Astrocyte (in vitro differentiated cells and primary cell): ENCODE measurements at places on chromosomes 2 and 18. TPM values are rescaled to one million over a fixed set of nuclear protein-coding genes. Genes with fewer than 3 reads are reported as not detected.
A peak's percentile ranks its signal among the peaks of the same experiment; 100 is the strongest.

GRCh38 chr2:126646026-126646425 lies 9.9 kb upstream of the GYPC start:
- no peaks in the 10 kb centered on the region for H3K36me3 ChIP-seq
- no peak overlapping the region for H3K27ac ChIP-seq
- H3K4me3 ChIP-seq, result no peak overlapping the region
- no peaks in the 10 kb centered on the region for H3K27me3 ChIP-seq
- no peak for DNase-seq
- H3K4me1 ChIP-seq, result no peaks in the 10 kb centered on the region

- H3K4me1 ChIP-seq, result no peaks in the 10 kb centered on the region
- no peak overlapping the region for H3K4me3 ChIP-seq
- no peak overlapping the region for H3K27ac ChIP-seq
- DNase-seq, result no peak
- H3K36me3 ChIP-seq, result no peaks in the 10 kb centered on the region
- H3K27me3 ChIP-seq, result no peaks in the 10 kb centered on the region
Observed at GRCh38 chr2:95734976-95735890, 143.4 kb downstream of the TRIM43 start.

DNA sequence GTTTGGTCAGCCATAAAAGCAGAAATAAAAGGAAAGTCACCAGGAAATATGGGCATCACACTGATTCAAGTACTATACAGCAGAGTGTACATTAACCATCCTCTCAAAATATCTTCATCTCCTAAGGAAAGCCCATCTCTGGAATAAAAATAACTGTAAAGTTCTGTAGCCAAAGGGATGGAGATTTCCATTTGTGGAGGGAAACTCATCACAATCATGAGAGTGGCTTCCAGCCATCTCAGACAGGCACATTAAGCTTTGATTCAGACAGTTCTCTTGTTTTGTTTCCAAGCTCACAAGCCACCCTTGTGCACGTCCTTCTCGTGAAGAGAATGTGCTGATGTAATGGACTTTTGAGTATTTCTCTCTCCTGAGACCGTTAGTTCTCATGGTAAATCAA lies 695.5 kb downstream of the LRRTM4 start:
- no peaks in the 10 kb centered on the region for H3K4me1 ChIP-seq
- no peaks in the 10 kb centered on the region for H3K36me3 ChIP-seq
- no peak for DNase-seq
- H3K27ac ChIP-seq, result no peak overlapping the region
- H3K4me3 ChIP-seq, result no peak overlapping the region

- H3K4me1 ChIP-seq, result no peaks in the 10 kb centered on the region
- no peak overlapping the region for H3K27ac ChIP-seq
- H3K27me3 ChIP-seq, result no peaks in the 10 kb centered on the region
- DNase-seq, result no peak
Observed at GRCh38 chr2:187654535-187654934, 100.3 kb upstream of the TFPI start.

DNA sequence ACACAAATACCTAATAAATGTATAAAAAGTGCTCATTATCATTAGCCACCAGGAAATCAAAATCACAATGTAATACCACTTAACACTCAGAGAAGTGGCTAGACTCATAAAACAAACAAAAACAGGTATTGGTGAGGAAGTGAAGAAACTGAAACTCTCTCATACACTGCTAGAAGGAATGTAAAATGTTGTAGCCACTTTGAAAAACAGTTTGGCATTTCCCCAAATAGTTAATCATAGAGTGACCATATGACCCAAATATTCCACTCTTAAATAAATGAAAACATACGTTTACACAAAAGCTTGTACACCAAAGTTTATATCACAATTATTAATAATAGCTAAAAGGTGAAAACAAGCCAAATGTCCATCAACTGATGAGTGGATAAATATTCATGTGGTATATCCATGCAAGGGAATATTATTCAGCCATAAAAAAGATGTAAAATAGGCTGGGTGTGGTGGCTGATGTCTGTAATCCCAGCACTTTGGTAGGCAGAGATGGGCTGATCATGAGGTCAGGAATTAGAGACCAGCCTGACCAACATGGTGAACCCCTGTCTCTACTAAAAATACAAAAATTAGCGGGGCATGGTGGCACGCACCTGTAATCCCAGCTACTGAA lies 86.2 kb upstream of the COL5A2 start:
- H3K4me1 ChIP-seq, result peaks cover 14% of the 10 kb centered on the region
- H3K4me3 ChIP-seq, result no peak overlapping the region
- DNase-seq, result no peak
- no peaks in the 10 kb centered on the region for H3K27me3 ChIP-seq
- no peak overlapping the region for H3K27ac ChIP-seq

DNA sequence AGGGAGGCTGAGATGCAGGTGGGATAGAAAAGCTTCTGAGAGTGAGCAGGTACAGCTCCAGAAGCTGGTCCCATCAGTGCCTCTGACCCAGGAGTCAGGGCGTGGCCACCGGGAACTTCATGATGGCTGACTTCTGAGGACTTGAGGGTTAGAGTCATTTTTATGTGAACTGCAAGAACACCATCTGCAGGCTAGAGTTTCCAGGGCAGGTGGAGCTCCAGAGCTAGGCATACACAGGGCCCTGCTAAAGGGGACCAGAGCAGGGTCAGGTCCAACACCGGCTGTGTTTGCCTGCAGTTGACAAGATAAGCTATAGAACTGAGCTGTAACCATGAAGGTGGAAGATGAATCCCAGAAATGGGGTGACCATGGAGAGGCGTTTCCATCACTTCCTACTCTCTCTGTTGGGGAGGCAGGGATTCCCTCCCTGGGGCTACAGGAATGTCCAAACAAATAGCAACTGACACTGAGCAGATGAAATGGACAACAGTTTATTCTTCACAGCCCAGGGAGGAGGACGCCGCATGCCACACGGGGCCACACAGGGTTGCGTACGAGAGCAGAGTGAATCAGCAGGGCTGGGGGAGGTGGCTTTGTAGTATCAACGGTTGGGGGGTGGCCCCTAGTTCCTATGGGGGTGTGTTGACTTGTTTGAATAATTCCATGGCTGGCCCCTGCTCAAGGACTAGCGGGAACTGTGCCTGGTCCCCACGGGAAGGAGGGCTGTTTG lies 77.6 kb upstream of the ZNF516 start:
- H3K4me1 ChIP-seq, result peaks cover 7% of the 10 kb centered on the region
- no peak for DNase-seq
- H3K27ac ChIP-seq, result no peak overlapping the region
- H3K27me3 ChIP-seq, result peaks cover under 1% of the 10 kb centered on the region

DNA sequence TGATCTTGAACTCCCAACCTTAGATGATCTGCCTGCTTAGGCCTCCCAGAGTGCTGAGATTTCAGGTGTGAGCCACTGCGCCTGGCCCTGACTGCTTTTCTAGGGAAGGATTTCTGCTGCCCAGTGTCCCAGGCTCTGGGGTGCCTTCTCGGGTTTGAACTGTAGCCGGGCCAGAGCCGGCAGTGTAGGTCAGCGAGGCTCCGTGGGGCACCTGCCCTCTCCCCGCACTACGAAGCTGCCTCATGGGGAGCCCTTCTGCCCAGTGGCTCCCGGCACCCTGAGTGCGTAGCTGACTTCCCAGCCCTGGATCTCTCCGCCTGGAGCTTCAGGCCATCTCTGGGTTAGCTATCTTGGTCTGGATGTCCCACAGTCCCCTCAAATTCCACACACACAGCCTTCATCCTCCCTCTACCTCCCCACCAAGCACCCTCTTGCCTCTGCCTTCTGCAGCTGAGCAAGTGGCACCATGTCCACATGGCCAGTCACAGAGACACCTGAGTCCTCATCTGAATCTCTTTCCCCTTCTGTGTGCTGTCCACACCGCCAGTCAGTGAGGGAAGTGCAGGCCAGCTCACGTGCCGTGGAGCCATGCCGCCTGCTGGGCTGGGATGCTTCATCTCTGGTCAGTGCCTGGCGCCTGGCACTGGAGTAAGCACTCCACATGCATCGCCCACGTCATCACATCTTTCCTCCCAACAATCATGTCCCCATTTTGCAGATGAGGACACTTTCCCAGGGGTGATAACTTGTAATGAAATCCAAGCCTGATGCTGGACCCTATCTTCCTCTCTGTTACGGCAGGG lies 69.2 kb downstream of the EDAR start:
- no peak overlapping the region for H3K27ac ChIP-seq
- H3K4me1 ChIP-seq, result peaks cover 6% of the 10 kb centered on the region
- DNase-seq, result no peak
- peaks cover 7% of the 10 kb centered on the region for H3K27me3 ChIP-seq
- no peaks in the 10 kb centered on the region for H3K36me3 ChIP-seq
- H3K4me3 ChIP-seq, result no peak overlapping the region

DNA sequence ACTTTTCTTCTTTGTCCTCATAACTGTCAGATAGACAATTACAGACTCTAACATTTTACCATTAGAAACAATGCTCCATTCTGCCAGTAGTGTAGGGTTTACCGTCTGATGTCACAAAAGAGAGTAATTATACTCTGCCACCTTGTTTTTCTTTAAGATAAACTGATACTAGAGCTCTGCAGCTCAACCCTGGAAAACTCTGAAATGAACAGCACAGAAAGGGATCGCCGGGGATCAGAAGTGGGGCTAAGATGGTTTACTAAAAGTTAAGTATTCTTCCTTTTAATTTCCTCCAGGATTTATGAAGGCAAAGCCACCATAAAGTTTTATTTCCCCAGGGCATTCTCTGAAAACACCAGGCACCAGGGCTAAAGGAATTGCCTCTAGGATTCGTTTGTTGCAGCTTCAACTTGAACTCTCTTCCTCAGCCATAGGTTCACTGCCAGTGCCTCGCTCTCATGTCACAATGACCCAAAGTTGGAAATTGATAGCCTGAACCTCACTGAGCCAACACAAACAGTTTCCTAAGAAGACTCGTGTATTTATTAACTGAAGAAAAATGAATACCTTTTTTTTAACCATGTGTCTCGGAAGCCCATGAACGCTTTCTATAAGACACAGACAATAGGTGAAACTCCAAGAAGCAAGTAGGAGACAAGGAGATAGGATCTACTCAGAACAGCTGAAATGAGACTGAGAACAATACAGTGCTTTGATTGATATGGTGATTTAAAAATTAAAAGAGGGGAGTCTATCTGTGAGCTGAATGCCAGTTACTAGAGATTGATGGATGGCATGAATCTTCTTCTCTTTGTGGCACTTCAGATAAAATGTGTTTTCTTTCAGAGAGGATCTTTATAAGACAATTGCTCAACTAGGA lies 121.5 kb upstream of the SPATS2L start:
- no peaks in the 10 kb centered on the region for H3K4me1 ChIP-seq
- no peak overlapping the region for H3K27ac ChIP-seq
- H3K27me3 ChIP-seq, result peaks cover 4% of the 10 kb centered on the region
- no peak overlapping the region for H3K4me3 ChIP-seq
- no peak for DNase-seq
- H3K36me3 ChIP-seq, result no peaks in the 10 kb centered on the region

DNA sequence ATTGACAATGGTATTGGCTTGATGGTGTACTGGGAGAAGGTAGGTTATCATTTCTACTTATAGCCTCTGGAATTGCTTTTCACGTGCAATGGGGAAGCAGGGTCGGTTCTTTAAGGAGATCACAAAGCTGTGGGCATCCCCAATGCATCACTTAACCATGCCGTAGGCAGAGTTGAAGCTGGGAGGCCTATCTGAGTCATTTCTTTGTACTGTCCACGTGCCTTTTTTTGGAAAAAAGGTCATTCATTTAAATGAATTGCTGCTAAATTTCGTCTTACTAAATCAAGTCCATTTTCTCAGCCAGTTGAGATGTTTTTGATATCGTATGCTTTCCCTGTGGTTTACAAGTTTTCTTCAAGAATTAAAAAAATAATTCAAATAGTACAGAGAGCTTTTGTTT lies 17.2 kb upstream of the GYPC start:
- no peaks in the 10 kb centered on the region for H3K27me3 ChIP-seq
- no peak for DNase-seq
- H3K27ac ChIP-seq, result no peak overlapping the region
- no peaks in the 10 kb centered on the region for H3K36me3 ChIP-seq
- no peak overlapping the region for H3K4me3 ChIP-seq

GRCh38 chr18:48238636-48239035 lies 170.5 kb downstream of the ZBTB7C start:
- no peaks in the 10 kb centered on the region for H3K4me1 ChIP-seq
- H3K27ac ChIP-seq, result no peak overlapping the region
- no peak for DNase-seq
- peaks cover 10% of the 10 kb centered on the region for H3K27me3 ChIP-seq

GRCh38 chr2:196679368-196679767 lies 39.9 kb downstream of the CCDC150 start:
- no peak overlapping the region for H3K27ac ChIP-seq
- no peaks in the 10 kb centered on the region for H3K27me3 ChIP-seq
- DNase-seq, result no peak
- no peak overlapping the region for H3K4me3 ChIP-seq

- H3K27me3 ChIP-seq, result no peaks in the 10 kb centered on the region
- no peak overlapping the region for H3K27ac ChIP-seq
- H3K36me3 ChIP-seq, result no peaks in the 10 kb centered on the region
- no peak for DNase-seq
- H3K4me1 ChIP-seq, result no peaks in the 10 kb centered on the region
- no peak overlapping the region for H3K4me3 ChIP-seq
Observed at GRCh38 chr2:140596447-140596846, 1534.4 kb downstream of the LRP1B start.

DNA sequence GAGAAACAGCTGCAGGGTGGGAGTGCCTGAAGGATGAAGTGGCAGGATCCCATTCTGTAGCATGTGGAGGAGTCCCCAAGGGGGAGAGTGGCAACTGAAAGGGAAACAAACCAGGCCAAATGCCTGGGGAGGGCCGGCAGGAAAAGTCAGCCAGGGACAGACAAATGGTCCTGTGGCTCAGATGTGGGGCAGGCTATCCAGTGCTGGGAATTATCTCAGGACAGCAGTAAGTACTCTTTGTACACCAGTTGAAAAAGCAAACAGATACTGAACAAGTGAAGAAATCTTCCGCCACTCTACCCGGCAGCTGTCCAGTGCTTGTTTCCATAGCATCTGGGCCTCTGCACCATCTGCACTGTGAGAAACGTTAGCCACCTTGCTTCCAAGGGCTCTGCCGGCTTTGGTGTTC lies 408.9 kb downstream of the LRATD1 start:
- H3K27me3 ChIP-seq, result no peaks in the 10 kb centered on the region
- H3K4me3 ChIP-seq, result no peak overlapping the region
- no peak overlapping the region for H3K27ac ChIP-seq

DNA sequence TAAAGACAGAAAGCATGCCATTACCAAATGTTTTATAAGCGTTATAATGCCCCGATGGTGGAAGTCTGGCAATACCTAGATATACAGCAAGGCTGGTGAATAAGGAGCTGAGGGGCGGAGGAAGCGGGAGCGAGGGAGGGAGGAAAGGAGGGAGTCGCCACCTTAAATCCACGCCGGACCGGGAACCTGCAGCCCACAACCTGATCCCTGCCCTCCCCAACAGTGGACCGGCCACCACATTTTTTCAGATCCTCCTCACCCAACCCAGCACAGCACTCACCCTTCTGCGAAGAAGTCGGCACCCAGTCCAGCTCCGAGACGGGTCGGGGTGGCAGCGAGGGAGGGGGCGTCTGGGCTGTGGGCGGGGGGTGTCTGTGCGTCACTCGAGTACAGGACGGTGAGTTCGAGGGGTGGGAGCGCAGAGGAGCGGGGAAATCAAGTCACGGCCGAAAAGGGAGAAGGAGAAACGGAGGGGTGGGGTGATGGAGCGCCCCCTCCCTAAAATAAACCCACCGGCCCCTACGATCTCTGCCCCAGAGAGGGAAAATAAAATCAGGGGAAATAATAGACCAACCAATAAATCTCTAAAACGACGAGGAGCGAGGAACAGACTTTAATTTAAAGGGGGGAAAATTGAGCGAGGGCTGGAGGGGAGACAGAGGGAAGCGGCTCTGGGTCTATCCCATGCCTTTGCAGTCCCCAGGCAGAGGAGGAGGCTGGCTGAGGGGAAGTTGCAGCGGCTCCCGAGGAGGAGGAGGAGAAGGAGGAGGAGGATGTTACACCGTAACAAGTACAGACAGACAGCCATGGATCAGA lies 96.5 kb upstream of the SERTAD2 start:
- H3K4me3 ChIP-seq, result peak overlapping the region; percentile 82
- peak; percentile 45 for DNase-seq
- peak overlapping the region; percentile 87 for H3K27ac ChIP-seq
- no peaks in the 10 kb centered on the region for H3K27me3 ChIP-seq

DARS1 gene
- total RNA-seq, result 36.6 and 37.9 TPM in 2 replicates

MTERF4 gene
- total RNA-seq, result 23.6 and 26.3 TPM in 2 replicates
